ENCODE measurements at places on chromosomes 11 and 22.

GRCh38 chr11:75249704-75250103 is 9.1 kb downstream of the TPBGL start:
- no peak for DNase-seq

DNA sequence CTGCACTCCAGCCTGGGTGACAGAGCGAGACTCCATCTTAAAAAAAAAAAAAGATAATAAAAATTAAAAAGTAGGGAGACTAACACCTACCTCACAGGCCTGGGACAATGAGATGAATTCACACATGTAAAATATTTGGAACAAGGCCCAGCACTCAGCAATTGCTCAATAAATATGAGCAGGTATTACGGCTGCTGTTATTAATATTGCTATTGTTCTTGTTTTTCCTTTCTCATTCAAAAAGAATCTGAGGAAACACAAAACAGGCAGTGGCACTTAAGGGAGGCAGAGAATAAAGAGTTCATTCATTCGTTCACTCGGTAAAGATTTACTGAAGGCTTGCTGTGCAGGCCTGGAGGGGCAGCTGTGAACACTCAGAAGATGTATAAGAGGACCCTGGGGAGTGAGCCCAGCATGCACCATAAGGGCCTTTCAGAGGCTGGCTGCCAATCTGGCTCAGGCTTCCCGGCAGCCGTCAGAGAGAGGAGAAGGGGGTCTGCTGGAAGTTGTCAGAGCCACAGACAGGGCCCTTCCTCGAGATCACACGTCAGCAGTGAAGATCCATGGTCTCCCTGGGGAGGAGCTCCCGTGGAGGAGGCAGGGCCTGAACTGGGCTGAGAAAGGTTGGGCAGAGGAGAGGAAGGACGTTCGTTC is 51.6 kb upstream of the TCF20 start:
- no peak for DNase-seq

- no peak for DNase-seq
These were observed 114.0 kb upstream of the AKIP1 start for GRCh38 chr11:8796941-8797340.

DNA sequence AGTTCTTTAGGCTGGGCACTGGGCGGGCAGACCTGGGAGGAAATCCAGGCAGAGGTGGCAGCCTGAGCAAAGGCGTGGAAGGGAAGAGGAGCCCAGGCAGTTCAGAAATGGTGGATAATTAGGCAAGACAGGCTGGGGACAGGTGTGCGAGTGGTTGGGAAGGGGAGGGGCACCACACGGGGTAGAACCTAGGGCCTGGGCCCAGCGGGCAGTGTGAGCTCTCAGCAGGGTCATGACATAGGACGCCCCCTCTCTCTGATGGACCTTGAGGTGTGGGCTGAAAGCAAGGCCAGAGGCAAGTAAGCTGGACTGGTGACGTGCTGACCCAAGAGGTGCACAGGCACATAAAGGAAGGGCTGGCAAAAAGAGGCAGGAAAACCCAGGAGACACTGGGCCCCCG is 6.8 kb downstream of the UFD1 start:
- DNase-seq: no peak

GRCh38 chr11:102047305-102047924 is at the start of gene CFAP300:
Gene CFAP300, plus strand, starts transcription at chr11:102047437. Its CDS starts 34 bp downstream, at chr11:102047471.
- no peak for DNase-seq

GRCh38 chr11:120338107-120338933 is 2.1 kb downstream of the ARHGEF12 start:
- DNase-seq: no peak

DNA sequence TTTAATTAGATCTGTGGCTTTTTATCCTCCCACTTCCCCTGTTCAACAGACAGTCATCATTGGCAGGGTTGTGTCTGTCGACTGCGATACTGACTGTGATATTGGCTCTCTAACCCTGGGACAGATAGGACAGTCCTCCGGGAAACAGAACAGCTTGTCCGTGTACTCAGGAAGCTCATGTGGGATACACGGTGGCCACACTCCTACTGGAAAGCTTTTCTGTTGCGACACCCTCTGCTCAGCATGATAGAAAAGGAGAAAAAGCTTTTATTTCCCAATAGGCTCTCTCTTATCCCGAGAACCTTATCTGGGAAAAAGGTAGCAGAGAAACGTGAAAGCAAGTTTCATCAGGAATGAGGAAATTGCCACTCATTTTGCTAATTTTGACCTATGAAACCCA is 60.4 kb upstream of the HSPA8 start:
- DNase-seq: peak; percentile 8

GRCh38 chr11:8758619-8759169 is 76.1 kb downstream of the RPL27A start:
- no peak for DNase-seq

- DNase-seq: no peak
These were observed 87.7 kb downstream of the TECTA start for GRCh38 chr11:121188776-121189175.

DNA sequence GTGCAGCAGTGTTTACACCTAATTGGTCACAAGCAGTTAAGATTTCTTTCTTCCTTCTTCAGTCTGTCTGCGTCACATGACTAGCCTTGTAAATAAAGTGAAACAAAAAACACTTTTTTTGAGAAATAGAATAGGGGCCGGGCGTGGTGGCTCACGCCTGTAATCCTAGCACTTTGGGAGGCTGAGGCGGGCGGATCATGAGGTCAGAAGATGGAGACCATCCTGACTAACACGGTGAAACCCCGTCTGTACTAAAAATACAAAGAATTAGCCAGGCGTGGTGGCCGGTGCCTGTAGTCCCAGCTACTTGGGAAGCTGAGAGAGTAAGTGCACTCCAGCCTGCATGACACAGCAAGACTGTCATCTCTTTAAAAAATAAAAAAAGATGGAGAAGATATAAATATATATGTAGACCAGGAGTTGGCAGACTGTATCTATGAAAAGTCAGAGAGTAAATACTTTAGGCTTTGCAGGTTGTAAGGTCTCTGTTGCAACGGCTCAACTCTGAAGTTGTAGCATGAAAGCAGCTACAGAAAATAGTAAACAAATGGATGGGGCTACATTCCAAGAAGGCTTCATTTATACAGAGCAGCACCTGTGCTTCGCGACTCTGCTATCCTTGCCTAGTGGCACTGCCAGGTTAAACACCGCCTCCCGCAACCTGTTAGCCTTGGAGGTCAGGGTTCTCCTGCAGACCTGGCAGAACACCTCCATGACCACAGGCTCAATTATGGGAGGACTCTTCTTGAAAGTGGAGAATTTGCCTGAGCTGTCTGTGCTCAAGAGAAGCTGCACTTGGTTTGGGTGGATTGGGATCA is 55.9 kb downstream of the PPP6R2 start:
- DNase-seq: peak; percentile 87

- DNase-seq: no peak
These were observed 430 bp downstream of the CDC42EP1 start for GRCh38 chr22:37560608-37561211.

GRCh38 chr11:118640332-118641154 is 33.1 kb downstream of the PHLDB1 start:
- DNase-seq: no peak

DNA sequence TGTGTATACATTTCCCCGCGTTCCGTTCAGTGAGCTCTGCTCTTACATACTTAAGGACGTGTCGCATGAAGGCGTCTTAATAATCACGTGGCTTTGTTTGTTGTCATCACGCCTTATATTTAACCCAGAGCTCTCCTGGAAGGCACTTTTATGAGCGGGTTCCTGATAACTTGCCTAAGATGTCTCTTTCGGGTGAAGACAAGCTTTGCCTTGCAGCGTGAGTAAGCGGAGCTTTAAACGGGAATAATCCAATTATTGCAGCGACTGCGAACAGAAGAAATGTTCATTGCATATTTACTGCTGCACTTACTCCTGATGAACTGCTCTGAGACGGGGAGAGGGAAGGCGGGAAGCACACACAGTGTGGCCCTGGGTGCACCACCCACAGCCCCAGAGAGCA is 1128.2 kb downstream of the BRD1 start:
- no peak for DNase-seq

- no peak for DNase-seq
These were observed 13.2 kb upstream of the PARVG start for GRCh38 chr22:44167501-44167900.

DNA sequence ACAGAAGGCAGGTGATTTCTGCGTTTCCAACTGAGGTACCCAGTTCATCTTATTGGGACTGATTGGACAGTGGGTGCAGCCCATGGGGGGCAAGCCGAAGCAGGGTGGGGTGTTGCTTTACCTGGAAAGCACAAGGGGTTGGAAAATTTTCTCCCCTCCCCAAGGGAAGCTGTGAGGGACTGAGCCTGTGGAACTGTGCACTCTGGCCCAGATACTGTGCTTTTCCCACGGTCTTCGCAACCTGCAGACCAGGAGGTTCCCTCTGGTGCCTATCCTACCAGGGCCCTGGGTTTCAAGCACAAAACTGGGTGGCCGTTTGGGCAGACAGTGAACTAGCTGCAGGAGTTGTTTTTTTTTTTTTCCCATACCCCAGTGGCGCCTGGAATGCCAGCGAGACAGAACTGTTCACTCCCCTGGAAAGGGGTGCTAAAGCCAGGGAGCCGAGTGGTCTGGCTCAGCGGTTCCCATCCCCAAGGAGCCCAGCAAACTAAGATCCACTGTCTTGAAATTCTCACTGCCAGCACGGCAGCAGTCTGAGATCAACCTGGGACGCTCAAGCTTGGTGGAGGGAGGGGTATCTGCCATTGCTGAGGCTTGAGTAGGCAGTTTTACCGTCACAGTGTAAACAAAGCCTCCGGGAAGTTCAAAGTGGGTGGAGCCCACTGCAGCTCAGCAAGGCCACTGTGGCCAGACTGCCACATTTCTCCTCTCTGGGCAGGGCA is 97.2 kb downstream of the JRKL start:
- no peak for DNase-seq

DNA sequence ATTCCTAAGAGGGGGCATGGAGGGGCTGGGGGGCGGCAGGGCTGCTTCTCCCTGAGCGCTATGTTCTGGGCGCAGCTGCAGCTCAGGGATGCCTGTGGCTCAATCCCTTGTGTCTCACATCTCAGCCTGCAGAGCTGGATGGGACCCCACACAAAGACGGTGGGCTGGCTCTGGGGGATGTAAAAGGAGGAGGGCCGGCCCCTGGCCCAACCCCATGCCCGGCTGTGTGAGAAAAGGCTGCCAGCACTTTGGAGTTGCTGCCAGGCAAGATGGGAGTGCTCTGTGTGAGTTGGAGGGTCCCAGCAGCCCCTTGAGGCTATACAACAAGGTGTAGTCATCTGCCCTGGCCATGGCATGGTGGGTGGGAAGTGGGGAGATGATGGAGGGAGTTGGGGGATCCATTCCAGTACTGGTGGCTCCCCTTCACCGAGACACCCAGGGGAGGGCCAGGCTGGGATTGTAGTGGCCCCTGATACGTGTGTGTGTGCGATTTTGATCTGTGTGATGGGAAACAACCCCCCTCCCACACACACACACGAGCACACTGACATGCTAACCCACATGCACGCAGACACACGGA is 1.3 kb upstream of the TBX10 start:
- DNase-seq: no peak

DNA sequence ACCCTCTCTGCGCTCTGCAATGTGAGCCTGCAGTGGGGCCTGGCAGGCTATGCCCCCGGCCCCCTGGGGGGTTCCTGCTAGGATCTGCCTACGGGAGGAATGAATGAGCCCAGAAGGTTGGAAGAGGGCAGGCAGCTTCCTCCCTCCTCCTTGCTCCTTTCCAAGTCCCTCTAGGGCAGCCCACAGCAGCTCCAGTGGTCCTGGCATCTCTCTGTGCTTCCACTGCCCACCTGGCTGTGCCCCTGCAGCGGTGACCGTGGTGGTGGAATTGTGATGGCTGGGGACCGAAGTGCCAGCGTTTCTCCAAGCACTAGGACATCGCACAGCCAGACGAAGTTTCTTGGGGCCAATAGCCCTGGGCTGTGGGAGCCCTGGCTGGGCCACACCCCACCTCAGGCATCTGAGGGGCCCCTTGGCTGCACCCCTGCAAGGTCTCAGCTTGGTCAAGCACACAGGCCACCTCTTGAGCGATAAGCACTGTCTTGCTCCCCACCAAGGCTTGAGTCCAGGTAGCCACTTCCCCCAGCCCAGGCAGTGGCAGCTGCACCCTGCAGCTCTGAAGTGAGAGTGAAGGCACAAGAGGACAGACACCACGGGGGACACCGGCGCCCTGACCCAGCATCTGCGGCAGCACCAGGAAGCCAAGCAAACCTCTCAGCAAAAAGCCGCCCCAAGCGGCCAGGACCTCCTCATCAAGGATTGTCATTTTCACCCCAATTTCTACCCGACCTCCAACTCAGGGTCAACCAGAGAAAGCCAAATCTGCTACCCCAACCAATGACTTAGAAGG is 346.3 kb downstream of the CTTN start:
- no peak for DNase-seq

DNA sequence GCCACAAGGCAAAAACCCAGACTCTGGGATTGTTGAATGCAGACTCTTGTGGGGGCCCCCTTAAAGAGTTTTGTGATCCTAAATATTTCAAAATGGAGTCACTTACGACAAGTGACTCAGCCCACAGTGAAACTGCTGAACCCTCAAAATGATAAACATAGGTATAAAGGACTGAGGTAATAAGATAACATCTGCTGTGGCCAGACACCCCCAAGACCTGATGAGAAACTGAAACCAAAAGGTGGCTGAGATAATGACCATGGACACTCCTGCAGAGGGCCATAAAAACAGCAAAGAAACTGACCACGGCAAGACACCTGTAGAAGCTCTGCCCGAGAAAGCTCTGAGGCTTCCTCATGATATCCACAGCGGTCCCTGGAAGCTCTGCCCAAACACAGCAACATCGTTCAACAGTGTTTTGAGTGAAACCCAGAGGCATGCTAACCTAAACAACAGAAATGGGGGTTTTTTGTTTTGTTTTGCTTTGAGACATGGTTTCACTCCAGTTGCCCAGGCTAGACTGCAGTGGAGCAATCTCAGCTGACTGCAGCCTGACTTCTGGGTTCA is 1.6 kb upstream of the PLAAT4 start:
- DNase-seq: no peak

- DNase-seq: peak; percentile 31
These were observed 46.0 kb downstream of the CELF1 start for GRCh38 chr11:47506795-47507562.

DNA sequence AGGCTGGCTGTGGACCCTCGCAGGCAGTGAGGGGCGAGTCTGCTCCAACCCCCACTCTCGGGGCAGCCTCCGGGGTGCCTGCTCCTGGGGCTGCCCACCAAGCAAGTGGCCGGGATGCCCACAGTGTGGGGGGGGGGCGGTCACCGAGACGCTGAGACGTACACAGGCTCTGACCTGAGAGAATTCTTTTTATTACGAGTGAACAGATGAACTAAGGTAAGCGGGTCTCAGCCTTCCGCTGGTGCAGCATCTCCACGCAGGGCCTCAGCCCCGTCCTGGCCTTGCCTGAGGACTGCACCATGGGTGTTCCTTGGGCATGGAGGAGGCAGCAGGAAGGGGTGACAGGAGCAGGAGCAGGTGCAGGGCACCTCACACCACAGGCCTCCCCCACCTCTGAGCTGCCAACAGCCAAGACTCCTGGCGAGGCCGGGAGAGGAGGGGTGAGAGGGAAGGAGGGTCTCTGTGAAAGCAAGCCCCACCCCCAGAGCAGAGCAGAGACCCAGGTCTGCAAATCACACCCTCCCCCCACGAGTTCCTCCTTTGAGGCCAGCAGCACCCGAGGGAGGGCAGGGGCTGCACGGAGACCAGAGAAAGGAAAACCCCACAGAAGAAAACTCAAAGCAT is 17.2 kb downstream of the MOB2 start:
- no peak for DNase-seq

- no peak for DNase-seq
These were observed 258.3 kb downstream of the LRRC4C start for GRCh38 chr11:41201156-41201555.
